ENCODE measurements at places on chromosomes 16 and 17. TPM values are rescaled to one million over a fixed set of nuclear protein-coding genes. Genes with fewer than 3 reads are reported as not detected.

Gene DHX40
- total RNA-seq = 75.0 TPM

DNA sequence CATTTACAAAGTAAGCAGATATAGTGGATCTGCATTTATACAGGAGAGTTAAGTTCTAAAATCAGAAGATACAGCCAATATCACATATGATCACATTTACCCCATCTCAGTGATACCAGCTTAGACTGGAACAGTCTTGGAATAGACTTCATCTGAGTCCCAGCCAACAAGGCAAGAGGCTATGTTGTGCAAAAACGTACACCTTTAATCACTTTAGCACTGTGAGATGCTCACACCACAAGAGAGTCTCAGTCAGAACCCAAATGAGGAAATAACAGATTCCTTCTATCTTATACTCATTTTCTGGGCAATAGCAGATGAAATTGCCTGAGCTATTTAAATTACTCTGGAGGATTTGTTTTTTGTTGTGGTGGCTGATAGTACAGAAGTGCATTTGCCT lies 145.6 kb downstream of the ANKFN1 start:
- no peak for DNase-seq

DNA sequence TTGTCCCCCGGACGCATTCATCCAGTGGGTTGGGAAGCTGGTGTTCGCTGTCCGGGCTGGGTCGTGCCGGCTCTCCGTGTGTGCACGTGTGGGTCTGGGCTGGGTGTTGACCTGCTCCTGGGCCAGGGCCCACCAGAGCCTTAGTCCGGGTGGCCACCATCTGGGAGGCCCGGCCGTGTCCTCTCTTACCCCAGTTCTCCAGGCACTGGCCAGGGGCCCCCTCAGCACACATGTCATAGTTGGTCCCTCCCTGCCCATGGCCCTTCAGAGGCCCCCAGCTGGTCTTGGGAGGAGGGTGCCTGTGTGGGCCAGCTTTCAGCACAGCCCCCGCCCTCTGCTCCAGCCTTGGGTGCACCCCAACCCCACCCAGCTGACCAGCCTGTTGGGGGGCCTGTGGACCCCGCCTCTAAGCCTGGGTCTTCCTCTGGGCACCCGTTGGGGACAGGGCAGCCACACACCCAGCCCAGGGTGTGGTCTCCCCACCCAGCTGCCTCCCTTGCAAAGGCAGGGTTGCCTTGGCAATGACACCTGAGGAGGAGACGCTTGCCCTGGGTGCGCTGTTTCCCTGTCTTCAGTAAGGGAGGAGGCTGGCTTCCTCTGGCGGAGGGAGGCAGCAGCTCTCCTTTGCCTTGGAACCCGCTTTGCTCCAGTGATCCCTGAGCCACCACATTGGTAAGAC lies 77.4 kb downstream of the JPH3 start:
- no peak for DNase-seq

Gene SLC13A2
- total RNA-seq = not detected

- no peak for DNase-seq
Measured at GRCh38 chr17:48722201-48722907, at the start of gene PRAC1. Gene PRAC1, minus strand, starts transcription at chr17:48722518. Its CDS starts 126 bp downstream, at chr17:48722392.

DNA sequence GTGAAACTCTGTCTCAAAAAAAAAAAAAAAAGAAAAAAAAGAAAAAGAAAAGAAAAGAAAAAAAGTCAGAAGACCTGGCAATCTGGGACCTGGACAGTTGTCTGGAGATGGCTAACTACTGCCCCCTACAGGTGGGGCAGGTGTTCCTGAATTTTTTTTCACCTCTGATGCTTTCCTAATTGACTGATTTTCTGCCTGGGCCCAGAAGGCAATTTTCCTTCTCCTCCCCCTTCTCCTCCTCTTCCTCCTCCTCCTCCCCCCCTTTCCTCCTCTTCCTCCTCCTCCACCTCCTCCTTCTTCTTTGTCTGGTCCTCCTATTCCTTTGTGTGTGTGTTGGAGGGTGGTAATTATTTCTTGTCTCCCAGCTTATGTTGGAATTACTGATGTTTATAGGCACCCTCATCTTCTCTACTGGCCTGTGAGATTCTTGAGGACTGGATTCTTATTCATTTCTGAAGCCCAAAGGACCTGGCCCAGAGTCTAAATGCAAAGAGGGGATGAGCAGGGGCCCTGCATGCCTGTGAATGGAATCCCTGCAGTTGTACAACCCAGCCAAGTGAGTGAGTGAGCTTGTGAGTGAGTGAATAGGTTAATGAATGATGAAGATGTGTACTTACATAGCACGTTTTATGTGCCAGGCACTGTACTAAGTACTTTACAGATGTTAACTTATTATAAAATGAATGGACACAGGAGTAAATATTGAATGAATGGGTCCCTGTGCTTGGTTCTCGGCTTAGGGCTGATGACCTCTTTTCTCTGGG lies 26.9 kb downstream of the IRX5 start:
- DNase-seq = peak; percentile 44

- no peak for DNase-seq
Measured at GRCh38 chr17:29390851-29391631, 878 bp downstream of the TAOK1 start.

GRCh38 chr16:85248342-85248741 lies 136.1 kb upstream of the CIBAR2 start:
- no peak for DNase-seq

Gene ELMO3
- total RNA-seq = 0.29 TPM

Gene SLC35B1
- 142 TPM for total RNA-seq

- peak; percentile 36 for DNase-seq
Measured at GRCh38 chr17:43601280-43602039, 55.3 kb upstream of the ETV4 start.

Gene STAC2
- total RNA-seq = 0.04 TPM

Gene PRSS27
- total RNA-seq = 0.02 TPM

DNA sequence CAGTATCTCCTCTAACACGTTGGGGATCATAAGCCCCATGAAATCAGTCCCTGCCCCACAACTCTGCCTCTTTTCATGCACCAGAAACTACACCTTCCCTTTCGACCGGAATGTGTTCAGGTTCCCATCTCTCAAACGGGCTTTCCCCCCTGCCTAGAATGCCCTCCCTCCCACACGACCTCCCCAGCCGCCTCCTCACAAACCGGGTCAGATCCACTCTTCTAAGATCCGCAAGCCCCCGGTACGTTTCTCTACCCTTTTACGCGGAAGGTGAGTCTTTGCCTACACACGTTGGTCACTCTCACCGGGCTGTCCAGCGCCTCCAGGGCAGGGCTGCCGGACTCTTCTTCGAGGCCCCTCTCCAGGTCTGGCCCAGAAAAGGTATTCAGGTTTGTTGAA lies 708 bp downstream of the DHX33 start:
- no peak for DNase-seq

- no peak for DNase-seq
Measured at GRCh38 chr17:66307257-66307656, 4.8 kb downstream of the PRKCA start.

DNA sequence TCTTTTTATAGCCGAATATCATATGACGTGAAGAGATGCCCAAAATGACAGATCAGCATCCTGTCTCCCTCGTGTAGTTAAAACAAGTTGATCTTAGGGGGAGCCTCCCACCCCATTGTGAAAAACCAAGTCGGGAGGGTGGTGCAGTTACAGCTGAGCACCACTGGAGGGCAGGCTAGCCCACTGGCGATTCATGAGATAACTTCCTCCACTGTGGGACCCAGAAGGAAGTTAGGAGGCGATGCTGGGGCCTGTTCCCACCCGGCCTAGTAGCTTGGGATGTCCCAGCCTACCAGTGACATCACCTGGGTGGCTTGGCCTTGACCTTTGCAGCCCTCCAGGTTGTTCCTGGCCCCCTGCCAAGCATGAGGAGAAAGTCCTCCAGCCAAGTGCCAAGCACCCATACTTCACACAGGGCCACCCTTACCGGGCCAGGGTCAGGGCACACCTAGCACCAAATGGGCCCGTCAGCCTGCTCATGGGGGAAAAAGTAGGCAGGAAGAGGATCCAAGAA lies 8.1 kb upstream of the CPNE2 start:
- peak; percentile 72 for DNase-seq

Gene HOXB1
- not detected for total RNA-seq

DNA sequence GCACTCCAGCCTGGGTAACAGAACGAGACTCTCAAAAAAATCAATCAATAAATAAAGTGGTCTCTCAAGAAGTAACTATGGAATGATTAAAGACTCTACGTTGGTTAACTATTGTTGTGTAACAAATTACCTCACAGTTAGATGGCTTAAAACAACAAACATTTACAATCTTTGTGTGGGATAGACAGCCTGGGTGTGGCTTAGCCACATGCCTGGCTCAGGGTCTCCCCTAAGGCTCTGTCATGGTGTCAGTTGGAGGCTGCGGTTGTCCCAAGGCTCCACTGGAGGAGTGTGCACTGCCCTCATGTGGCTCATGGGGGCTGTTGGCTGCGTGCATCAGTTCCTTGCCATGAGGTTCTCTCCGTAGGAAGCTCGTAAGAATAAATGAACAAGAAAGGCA lies 294.5 kb downstream of the SNX29 start:
- peak; percentile 61 for DNase-seq

GRCh38 chr16:19659554-19659953 lies 58.5 kb downstream of the KNOP1 start:
- DNase-seq = no peak

GRCh38 chr17:72270273-72270924 lies 149.6 kb downstream of the SOX9 start:
- no peak for DNase-seq

- DNase-seq = no peak
Measured at GRCh38 chr17:55561973-55562495, 50.8 kb upstream of the SMIM36 start.

Gene SLFN13
- total RNA-seq = 0.25 TPM

DNA sequence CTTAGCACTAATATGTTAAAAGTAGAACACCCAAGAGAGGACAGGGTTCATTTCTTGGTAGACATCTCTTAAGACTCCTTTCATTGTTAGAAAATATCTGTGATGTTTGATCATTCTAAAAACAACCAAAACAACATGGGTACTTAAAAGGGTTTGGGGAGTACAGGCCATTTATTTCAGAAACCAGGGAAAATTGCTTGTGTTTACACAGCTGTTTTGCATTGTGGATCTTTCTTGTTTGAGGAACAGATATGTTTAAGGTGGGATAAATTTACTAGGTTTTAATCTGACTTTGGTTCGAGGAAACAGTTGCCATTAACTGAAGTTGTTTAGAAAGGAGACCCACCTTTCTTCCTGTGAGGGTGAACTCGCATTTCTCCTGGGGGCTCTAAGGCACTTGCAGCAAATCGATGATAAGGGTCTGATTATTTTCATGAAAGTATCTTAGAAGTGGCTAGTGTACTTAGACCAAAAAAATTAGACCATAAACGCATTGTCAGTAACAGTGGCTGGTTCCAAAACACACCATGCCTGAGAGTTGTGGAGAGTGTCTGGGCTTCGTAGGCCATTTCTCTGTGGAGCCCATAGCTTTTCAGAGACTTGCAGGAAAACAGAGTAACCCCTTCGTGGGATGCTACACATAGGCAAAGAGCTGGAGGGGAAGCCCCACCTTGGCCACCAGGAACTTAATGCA lies 17.6 kb downstream of the CLUAP1 start:
- DNase-seq = no peak

GRCh38 chr16:89821438-89822187 lies 5.2 kb upstream of the FANCA start:
- no peak for DNase-seq

Gene YBX2
- not detected for total RNA-seq

- DNase-seq = no peak
Measured at GRCh38 chr16:4566144-4566543, 10.0 kb downstream of the C16orf96 start.

GRCh38 chr16:72952811-72953271 lies 95.1 kb downstream of the ZFHX3 start:
- no peak for DNase-seq

Gene KRT14
- not detected for total RNA-seq

Gene TBC1D3C
- total RNA-seq = not detected

Gene EPOP
- total RNA-seq = 3.2 TPM
